ENCODE measurements at places on chromosomes 4 and X.

- DNase-seq: no peak
Observed at GRCh38 chr4:155734065-155734464, 24.8 kb upstream of the GUCY1B1 start.

DNA sequence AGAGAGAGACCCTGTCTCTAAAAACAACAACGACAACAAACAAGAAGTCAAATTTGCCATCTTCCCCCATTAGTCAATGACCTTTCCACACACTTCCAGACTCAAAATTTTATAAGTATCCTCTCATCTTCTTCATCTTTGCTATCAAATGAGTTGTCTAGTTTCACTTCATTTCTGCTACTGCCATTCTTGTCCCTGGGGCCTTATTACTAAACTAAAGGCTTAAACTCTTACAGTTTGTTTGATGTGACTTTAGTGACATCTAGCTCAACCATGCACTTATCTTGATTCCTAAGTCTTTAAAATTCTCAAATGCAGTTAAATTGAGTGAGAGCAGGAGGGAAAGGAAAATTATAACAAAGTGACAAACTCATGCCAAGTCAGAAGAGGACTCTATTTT, 271.8 kb upstream of the GK2 start:
- no peak for DNase-seq

DNA sequence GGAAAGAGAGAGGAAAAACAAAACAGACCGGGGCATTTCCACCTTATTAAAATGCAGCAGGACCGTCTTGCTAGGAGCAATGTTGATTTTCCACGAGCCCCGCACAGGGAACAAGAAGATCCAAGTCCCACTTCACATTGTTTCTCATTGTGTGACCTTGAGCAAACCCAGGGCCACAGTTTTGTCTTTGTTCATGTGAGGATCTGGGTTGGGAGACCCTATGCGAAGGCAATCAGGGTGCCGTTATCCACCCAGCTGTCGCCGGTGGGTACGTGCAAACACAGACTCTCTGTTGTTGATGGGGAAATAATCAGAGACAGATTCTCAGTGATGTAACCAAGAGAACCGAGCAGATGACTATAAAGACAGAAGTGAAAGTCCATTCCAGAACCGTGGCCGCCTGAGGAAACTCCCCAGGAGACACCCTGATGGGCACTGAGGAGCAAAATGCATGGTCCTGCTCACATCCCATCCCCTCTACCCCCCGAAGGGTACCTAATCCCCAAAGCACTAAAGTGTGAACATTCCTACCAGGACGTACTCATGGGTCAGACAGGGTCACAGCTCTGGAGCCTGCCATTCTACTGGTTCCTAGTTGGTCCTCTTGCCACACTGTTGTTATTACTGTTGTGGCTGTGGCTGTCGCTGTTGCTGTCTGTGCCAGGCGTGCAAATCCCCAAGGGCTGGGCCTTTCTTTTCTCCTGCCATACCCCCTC, 102.7 kb upstream of the RBPJ start:
- no peak for DNase-seq

GRCh38 chr4:55336138-55337034, 9.7 kb upstream of the SRD5A3 start:
- peak; percentile 85 for DNase-seq

GRCh38 chr4:189136462-189136861, 804.2 kb upstream of the FRG1 start:
- no peak for DNase-seq

GRCh38 chr4:188268131-188268908, 129.1 kb downstream of the TRIML1 start:
- no peak for DNase-seq

- DNase-seq: no peak
Observed at GRCh38 chr4:113293043-113293560, 243.6 kb downstream of the ANK2 start.

DNA sequence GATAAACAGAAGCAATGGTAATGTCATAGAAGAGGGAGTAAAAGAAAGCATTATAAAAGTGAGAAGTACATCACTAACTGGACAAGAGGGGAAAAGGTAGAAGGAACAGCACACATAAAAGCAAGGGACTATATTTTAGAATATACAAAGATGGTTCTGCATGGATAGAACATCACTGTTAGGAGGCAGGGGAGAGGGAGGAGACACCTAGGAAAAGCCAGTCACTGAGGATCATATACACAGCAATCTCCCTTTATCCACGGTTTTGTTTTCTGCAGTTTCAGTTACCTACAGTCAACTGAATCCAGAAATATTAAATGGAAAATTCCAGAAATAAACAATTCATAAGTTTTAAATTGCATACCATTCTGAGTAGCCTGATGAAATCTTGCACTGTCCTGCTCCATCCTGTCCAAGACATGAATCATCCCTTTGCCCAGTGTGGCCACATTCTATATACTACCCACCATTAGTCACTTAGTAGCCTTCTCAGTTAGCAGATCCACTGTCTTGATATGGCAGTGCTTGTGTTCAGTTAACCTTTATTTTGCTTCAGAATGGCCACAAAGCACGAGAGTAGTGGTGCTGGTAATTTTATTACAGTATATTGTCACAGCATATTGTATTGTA, 74.2 kb downstream of the PPA2 start:
- peak; percentile 85 for DNase-seq

GRCh38 chrX:103530545-103530944, 11.3 kb upstream of the RAB40A start:
- no peak for DNase-seq

DNA sequence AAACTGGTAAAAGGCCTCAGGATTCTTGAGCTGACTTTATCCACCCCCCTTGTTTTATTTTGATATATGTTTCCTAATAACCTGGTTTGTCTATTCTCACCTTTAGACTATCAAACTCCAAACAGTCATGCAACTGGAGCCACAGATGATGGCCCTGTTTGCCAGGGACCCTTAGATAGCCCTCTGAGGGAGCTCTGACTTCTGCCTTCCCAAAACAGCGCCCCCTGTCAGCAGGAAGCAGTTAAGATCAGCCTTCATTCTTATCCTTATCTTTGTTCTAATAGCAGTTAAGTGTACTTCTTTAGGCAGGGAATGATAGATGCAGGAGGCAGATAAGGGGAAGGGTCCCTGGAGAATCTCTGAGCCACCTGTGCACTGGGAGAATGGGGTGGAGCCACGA, 27.5 kb upstream of the CXCL13 start:
- no peak for DNase-seq
